ELR (cell line): ENCODE measurements at places on chromosomes 1 and 21.
A peak's percentile ranks its signal among the peaks of the same experiment; 100 is the strongest.

DNA sequence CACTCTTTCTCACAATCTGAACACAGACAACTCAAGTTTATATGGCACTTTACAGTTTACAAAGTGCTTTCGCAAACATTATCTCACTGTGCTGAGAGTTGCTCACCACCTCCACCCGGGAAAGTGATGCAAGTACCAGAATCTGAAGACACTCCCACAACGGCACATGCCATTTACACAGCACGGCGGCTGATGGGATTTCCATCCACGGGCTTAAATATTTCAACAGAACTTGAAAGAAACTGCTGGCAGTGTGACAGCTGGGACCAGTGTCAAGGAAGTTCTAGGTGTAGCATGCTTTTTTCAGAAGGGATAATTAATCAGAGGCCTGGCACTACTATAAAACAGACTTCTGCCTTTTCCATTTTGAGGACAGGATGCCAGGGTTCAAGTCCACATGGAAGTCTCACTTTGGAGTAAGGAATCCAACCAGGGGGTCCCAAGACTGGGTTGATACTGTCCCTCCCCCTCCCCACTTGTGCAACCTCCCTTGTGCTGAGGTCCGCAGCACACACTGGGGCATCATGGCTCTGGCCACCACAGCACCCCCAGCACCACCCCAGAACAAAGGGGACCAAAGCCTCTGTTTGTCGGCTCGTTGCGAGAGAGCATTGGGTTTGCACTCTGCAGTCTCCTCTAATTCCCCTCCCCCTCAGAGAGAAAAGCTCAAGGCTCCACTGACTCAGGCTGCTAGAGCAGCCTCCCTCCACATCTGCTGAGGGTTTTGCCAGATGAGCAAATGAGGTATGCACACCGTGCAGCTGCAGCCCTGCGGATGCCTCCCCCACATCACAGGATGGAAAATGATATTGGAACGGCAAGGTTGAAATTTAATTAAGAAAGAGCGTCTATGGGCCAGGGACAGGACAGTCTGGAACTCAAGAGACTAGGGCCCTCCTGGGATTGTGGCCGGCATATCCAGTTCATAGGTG is 154.9 kb downstream of the TGFBR3 start:
- peak; percentile 31 for DNase-seq

DNA sequence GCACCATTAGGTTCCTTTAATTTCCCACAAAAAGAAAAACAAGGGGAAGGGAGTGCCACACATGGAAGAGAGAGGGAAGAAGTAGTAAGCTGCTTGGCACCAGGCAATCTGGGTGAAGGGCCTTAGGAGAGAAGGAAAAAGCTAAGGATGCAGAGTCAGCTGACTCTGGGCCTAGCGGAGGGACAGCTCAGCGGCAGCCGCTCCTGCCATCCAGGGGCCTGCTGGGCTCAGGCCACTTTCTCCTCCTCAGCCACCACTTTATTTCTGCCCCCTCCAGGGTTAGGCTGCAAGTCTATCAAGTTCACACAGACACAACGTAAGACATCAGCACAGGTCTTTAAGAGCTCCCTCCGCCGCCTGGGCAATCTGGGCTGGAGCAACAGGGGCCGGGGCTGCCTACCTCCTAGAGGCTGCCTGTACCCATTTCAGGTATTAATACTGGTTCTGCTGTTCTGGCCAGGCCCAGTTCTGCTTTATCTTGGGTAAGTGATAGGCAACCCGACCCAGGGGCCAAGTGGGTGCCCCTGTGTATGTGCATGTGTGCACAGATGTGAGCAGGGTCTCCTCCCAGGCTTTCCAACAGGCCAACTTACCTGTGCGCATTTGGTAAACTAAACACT is 53.6 kb downstream of the SLC45A1 start:
- no peak for DNase-seq

- DNase-seq: no peak
Measured at GRCh38 chr1:162291000-162291399, 85.7 kb downstream of the SPATA46 start.

- peak; percentile 58 for DNase-seq
Measured at GRCh38 chr21:44892536-44893277, 19.2 kb upstream of the PTTG1IP start.

- no peak for DNase-seq
Measured at GRCh38 chr1:119204197-119204960, 63.9 kb upstream of the WARS2 start.

DNA sequence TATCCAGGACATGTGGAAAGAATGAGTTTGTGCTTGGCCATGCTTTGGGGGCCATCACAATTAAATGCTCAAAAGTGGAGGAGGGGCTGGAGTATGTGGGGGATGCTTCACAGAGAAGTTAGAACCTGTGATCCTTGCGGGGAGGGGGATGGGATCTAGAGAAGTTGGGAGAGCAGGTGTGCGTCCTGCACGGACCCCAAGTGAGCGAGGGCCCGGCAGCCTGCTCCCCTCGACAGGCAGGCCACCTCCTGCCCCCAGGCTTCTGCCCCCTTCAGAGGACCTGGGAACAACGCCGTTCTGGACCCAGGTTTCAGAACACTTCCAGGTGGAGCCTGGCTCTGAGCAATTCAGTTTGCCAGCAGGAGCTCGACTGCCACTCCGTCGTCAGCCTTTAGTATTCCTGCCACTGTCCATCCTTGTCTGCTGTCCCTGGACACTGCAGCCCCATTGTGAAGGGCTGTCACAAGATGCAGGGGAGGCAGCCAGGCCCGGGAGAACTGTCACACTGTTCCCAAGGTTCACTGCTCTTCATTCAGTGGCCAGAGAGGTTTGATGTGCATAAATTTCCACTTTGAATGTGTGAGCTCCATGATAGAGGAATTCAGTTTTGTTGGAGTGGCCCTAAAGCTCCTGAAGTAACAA is 112.2 kb downstream of the DHRS3 start:
- no peak for DNase-seq

GRCh38 chr1:156167536-156167935 is 14.2 kb downstream of the SEMA4A start:
- no peak for DNase-seq

- no peak for DNase-seq
Measured at GRCh38 chr1:91645031-91645430, 144.4 kb downstream of the CDC7 start.

GRCh38 chr1:91653183-91653582 is 152.5 kb downstream of the CDC7 start:
- no peak for DNase-seq

DNA sequence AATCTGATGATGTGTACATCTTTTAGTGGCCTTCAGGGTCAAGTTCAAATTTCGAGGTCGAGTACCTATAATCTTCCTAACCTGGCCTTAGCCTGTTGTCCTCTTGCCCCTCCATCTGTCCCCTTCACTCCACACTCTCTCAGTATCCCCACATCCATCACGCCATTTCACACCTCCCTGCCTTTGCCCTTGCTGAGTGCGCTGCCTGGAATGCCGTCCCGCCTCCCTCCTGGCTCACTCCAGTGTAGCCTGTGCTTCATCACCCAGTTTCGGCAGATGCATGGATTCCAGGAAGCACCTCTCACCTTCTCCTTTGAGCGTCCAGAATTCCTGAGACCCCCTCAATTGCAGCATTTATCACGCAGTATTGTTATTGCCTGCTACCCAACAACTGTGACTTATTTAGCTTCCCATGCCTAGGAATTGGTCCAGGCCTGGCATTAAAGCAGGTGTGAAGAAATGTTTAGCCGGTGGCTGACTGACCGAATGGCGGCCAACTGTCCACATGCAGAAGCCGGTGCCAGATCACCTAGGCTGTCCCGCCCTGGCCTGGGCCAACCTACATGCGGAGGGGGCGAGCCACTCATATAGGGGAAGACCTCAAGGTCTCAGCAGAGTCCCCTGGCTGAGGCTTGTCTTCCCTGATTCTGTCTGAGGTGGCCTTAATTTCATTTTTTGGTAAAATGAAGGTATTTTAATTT is 34.5 kb downstream of the MYOM3 start:
- DNase-seq: no peak

GRCh38 chr21:41766883-41767605 is at the start of gene RIPK4:
TSS of gene RIPK4 (minus strand) at chr21:41767052. CDS start at chr21:41767041, 11 bp downstream.
- DNase-seq: peak; percentile 54

DNA sequence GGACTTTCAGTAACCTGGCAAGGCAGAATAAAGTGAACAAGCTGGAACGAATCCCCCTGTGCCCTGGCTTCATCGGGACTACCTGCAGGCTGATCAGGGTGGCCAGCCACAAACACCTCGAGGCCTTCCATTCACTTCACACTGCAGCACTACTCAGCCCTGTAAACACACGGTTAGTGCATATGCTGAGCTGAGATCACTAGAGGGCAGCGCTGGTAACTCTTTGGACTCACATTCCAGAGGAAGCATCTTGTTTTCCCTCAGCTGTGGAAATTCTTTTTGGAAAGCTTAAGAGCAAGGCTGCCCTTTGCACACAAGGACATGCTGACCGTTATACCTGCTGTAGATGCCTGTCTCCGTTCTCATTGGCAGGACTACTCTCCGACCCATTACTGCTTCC is 32.1 kb downstream of the PCSK9 start:
- DNase-seq: peak; percentile 62

DNA sequence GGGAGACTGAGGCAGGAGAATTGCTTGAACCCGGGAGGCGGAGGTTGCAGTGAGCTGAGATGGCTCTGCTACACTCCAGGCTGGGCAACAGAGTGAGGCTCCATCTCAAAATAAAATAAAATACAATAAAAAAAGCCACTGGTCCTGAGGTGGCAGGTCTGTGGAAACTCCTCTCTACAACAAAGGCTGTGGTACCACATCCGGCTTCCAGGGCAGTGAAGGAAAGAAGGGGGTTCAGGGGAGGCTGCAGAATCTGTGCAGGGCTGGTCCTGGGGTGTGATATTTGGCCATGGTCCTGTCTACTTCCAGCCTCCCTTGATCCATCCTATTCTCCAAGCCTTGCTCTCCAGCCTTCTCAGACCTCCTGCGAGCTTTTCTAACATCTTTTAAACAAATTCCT is 731 bp upstream of the ZNF683 start:
- DNase-seq: no peak
